ENCODE measurements at places on chromosomes 7 and 10. TPM values are rescaled to one million over a fixed set of nuclear protein-coding genes. Genes with fewer than 3 reads are reported as not detected.

Gene EN2
- not detected for total RNA-seq

Gene C10orf62
- total RNA-seq: not detected

Gene CYP26C1
- total RNA-seq: 0.30 TPM

Gene ACSM6
- not detected for total RNA-seq

Gene MOSPD3
- 16.8 TPM for total RNA-seq

Gene ASNS
- 11.5 TPM for total RNA-seq

Gene FKBP6
- not detected for total RNA-seq

Gene GDF2
- not detected for total RNA-seq

Gene HILPDA
- 8.7 TPM for total RNA-seq

Gene HOXA9
- total RNA-seq: 24.6 TPM

Gene SEMA4G
- total RNA-seq: 0.84 TPM

Gene HEPACAM2
- total RNA-seq: not detected

Gene TMEM270
- total RNA-seq: not detected

Gene CARD11
- total RNA-seq: 0.27 TPM

Gene PILRA
- total RNA-seq: not detected

Gene PFKP
- 265 TPM for total RNA-seq

Gene CYP3A5
- total RNA-seq: not detected

Gene SPDYE6
- total RNA-seq: 0.07 TPM

Gene HMX3
- not detected for total RNA-seq

Gene LIPJ
- total RNA-seq: not detected

Gene NPC1L1
- total RNA-seq: not detected

Gene ATOH7
- not detected for total RNA-seq

Gene TRIL
- 0.64 TPM for total RNA-seq

Gene PNLIP
- not detected for total RNA-seq

Gene CUZD1
- 1.5 TPM for total RNA-seq

Gene ACTA2
- total RNA-seq: 44.5 TPM

Gene PRSS37
- not detected for total RNA-seq

Gene PLEKHA1
- total RNA-seq: 34.8 TPM

Gene PCGF5
- total RNA-seq: 34.0 TPM

Gene PNLIPRP3
- total RNA-seq: not detected

Gene PRF1
- total RNA-seq: not detected

Gene DYNC1I1
- total RNA-seq: 0.89 TPM

Gene SPDYE16
- total RNA-seq: not detected

Gene CALML5
- total RNA-seq: not detected

Gene GRM3
- not detected for total RNA-seq

Gene TMEM236
- total RNA-seq: 0.80 TPM

Gene MYPN
- 0.79 TPM for total RNA-seq

Gene PNLIPRP1
- not detected for total RNA-seq

Gene GPR26
- not detected for total RNA-seq

Gene HOXA2
- total RNA-seq: 1.1 TPM

Gene GBX1
- total RNA-seq: not detected

Gene SLC18A2
- total RNA-seq: not detected

Gene CFAP58
- total RNA-seq: 0.39 TPM

Gene KIFBP
- 53.7 TPM for total RNA-seq

Gene NUTM2D
- 1.9 TPM for total RNA-seq

Gene ATG9B
- total RNA-seq: not detected

Gene EVX1
- not detected for total RNA-seq

Gene RBM20
- total RNA-seq: 0.15 TPM

Gene EIF4EBP2
- total RNA-seq: 20.7 TPM

Gene ASB15
- total RNA-seq: not detected

Data from mammary microvascular endothelial cell (primary cell).